ENCODE measurements at places on chromosomes 4 and X.

DNA sequence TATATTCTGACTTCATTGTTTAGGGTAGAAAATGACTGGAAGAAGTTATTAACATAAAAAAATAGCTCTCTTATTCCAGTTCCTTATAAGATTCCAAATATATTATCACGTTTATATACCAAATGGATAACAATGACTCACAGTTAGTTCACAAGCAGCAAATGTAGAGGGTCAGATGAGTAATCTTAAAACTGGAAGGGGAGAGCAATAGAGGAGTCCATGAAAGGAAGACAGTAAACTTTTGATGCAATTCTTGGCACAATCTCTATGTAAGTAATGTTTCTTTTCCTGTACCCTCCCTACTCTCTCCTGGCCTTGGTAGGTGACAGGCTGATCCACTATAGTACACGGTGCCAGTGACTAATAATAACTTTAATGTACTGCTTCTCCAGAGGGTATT, 259.0 kb upstream of the TRPC5 start:
- no peak for DNase-seq

- no peak for DNase-seq
These were observed 46.5 kb downstream of the SNX25 start for GRCh38 chr4:185255868-185256267.

DNA sequence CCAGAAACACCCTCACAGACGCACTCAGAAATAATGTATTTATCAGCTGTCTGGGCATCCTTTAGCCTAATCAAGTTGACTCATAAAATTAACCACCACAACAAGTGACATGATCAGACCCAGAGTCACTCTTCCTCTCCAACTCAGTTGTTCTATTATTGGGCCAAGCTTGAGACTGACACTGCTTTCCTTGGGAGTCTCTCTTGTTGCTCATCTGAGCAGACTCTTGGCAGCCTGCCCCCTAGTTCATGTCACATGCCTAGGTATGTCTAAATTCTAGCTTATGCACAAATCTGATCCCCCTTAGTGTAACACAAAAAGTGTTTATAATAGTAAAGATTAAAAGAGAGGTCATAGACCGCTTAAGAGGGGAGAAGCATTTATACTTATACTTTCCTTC, 72.6 kb upstream of the ADAMTS3 start:
- DNase-seq = no peak

- no peak for DNase-seq
These were observed 19.8 kb upstream of the TASL start for GRCh38 chrX:30597216-30598012.

GRCh38 chr4:56681853-56682525, 893 bp upstream of the HOPX start:
- DNase-seq = no peak

DNA sequence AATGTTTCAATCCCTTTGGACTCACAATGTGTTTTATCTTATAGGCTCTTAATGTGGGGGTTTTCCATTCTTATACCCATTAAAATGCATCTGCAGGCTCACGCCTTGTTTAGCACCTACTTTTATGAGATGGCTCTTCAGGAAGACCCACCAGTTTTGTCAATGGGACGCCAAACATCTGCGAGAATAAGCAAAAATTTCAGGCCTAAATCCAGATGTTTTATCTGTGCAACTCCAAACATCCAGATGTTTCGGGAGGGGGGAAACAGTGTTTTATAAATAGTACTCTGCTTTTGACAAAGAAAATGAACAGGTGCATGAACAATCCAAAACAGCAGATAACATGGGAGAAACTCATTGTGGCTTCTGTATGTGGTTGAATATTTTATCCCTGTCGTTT, 342.8 kb downstream of the DHX15 start:
- DNase-seq = no peak

GRCh38 chr4:80295826-80296225, 29.4 kb downstream of the FGF5 start:
- no peak for DNase-seq

GRCh38 chr4:113699772-113700171, 61.8 kb downstream of the CAMK2D start:
- DNase-seq = no peak

GRCh38 chrX:111779582-111779981, 96.4 kb upstream of the TRPC5OS start:
- DNase-seq = no peak

- no peak for DNase-seq
These were observed 502.0 kb downstream of the GBA3 start for GRCh38 chr4:23194751-23195150.

- DNase-seq = no peak
These were observed 54.9 kb upstream of the MTM1 start for GRCh38 chrX:150513544-150513943.

- DNase-seq = no peak
These were observed 1498.0 kb downstream of the STIM2 start for GRCh38 chr4:28358606-28359005.

- DNase-seq = no peak
These were observed 61.2 kb downstream of the TRIM2 start for GRCh38 chr4:153265306-153266047.

DNA sequence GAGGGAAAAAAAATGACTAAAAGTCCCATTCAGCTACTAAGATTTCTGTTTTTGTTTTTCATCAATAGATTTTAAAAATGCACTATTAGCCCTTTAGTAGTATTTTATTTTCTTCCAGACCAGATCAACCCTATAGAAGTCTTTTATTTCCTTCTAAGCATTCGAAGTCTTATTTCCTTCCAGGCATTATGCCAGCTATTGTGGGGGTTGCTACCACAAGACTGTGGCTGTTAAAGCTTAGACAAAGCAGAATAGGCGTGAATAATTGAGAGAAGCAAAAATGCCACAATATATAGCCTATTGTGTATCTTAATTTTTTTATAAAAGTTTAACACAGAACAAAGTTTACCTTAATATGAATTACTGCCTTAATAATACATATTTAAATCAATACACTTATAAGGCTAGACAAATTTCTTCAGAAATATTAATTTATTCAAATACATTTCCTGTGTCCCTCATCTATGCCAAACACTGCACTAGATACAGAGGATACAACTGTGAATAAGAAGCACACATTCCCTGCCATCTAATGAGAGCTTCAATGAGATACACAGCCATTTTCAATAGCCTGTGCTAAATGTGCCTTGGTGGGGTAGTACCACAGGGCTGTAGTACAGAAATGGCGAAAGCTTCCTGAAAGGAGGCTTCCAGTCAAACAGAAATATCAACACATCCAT, 33.1 kb downstream of the SLC10A7 start:
- DNase-seq = peak; percentile 24

DNA sequence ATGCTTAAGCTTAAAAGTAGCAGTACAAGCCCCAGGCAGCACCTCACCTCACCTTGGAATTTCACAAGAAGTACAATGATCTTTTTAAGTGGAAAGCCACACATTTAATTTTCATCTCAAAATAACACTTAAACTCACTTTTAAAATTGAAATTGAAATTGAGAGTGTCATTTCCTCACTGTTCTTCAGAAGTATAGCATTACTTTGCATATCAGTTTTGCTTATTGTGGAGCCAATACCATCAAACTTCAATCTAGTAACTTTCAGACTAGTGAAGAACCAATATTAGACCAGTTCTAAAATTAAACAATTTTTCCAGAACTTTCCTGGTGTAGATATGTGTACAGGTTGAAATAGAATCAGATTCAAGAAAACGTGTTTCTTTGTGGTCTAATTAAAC, 242.4 kb downstream of the NDST4 start:
- DNase-seq = no peak

DNA sequence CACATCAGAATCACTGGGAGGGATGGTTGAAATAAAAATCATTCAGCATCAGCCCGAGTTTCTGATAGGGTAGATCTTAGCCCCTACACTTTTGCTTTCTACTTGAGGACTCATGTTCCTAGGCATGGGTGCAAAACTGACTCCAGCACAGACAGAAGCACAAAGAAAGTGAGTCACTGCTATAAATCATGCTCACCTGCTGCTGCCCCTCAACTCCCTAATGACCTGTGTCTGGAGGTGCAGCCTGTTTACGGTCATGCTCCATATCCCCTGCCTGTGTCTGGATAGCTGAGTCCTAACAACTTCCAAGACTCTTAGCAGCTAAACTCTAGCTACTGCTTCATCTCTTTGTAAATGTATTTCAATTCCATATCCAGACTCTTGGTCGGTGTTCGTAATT, 57.8 kb downstream of the ADGRA3 start:
- DNase-seq = no peak

DNA sequence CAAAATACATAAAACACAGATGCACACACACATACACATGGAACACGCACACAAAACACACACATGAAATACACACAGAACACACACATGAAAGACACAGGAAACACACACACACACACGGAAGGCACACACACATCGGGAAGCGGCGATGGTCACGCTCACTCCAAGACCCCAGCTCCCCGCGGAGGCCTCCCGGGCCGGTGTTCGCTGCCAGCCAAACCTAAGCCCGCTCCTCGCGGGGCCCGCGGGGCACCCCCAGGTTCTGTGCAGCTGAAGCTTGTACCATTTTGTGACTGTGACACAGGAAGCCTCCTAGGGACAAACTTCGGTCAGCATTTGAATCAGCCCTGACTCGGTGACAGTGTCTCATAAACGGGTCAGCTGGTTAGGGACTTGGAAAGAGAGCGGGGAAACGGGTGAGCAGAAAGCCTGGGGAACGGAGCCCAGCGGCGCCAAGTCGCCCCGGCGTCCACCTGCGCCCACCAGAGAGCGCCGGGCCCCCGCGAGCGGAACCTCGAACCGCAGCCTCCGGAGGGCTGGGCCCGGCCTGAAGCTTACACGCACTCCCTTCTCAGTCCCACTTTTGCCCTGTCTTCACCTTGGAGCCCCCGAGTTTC, 32.1 kb downstream of the F11 start:
- DNase-seq = no peak

DNA sequence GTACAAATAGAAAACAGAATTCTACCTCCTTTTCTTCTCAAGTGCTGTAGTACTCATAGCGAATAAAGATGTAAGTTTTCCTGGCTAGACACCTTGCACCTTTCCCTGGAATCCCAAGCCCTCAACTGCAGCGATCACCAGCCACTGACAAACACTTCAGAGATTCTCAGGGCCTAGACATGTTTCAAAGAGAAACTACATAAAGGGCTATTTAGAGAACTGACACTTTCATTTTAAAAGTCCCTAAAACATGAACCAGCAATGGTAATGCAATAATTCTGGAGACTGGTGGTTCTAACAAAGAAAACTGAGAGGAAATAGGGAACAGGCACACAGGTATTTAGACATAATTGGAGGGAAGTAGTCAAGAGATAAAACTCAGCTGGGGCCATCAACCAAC, 35.7 kb downstream of the FANCB start:
- DNase-seq = no peak

DNA sequence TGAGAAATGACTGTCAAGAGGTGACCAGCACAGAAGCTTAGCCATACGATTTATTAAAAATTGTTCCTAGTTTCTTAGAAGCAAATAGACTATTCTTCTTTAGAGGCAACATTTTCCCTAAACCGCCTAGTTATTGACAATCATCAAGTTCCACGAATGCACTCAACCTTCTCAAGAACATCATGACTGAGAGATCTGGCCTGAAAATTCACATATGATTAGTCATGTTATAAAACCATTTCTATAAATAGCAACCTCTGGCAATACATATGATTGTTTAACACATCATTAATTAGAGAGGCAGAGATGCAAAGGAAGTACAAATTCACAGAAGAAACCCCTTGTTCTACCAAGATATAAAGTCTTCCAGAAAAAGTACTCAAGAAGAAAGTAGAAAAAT, 6.7 kb downstream of the NUP62CL start:
- DNase-seq = no peak

DNA sequence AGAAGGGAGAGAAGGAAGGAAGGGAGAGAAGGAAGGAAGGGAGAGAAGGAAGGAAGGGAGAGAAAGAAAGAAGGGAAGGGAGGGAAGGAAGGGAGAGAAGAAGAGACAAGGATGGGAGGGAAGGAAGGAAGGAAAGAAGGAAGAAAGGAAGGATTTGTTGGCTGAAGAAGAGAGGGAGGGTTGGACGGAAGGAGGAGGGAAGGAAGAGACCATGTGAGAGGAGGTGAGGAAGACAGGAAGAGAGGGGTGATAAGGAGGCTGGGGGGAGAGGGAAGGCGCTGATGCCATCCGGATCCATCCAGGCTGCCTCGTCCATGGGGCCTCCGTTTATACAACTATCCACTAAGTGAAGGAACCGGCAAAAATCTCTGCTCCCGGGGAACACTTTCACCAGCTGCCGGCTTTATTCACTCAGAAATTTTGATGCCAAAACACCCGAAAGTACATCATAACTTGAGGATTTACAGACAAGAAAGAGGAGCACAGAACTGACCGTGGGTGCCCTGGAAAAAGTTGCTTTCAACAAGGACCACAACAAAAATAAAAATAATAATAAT, 14.9 kb downstream of the DHRSX start:
- no peak for DNase-seq

- DNase-seq = no peak
These were observed 348.5 kb downstream of the INPP4B start for GRCh38 chr4:142497606-142498005.

DNA sequence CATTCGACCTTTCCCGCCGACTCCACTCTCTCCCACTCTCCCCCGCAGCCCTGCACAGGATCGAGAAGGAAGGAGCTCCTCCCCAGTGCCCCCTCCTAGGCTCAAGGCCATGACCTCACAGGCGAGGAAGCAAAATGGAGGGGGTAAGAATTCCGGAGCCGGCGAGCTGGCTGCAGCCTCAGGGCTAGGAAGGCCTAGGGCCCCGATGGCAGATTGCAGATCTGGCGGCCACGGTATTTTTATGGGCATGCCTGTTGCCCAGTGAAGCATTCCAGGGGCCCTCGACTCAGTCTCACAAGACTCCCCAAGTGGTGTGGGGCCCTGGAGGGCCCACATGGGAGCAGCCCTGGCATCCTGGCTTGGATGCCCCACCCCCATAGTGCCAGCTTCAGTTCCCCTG, 942 bp upstream of the L1CAM start:
- no peak for DNase-seq

DNA sequence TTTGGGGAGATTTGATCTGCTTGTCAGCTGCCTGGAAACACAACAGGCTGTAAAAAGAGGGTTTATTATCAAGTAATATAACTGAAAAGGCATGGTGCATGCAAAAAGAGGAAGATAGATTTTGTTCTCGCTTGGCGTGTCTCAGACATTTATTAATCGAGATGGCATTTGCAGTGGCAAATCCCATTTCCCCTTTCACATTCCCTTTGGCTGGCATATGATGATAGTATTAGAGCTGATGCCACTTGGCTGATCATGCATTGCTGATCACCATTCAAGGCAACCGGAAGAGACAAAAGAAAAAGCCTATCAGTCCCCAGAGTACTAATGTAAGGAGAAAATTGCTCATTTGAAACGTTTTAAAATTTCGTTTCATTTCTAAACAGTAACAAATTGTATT, 101.8 kb downstream of the ZIC3 start:
- DNase-seq = no peak

All from CD4-positive, alpha-beta T cell treated with Interleukin-2 at 100 ng/mL for 4 hours (primary cell).